ENCODE measurements at places on chromosomes 7 and 10.

DNA sequence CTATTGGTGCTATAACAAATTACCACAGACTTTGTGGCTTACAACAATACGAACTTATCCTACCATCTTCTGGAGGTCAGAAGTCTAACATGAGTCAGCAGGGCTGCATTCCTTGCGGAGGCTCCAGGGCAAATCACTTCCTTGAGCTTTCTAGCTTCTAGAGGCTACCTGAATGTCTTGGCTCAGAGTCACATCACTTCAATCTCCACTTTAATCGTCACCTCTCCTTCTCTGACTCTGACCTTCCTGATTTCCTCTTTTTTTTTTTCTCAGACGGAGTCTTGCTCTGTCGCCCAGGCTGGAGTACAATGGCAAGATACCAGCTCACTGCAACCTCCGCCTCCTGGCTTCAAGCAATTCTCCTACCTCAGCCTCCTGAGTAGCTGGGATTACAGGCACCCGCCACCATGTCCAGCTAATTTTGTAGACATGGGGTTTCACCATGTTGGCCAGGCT lies 44.6 kb upstream of the ANAPC16 start:
- no peak for DNase-seq

DNA sequence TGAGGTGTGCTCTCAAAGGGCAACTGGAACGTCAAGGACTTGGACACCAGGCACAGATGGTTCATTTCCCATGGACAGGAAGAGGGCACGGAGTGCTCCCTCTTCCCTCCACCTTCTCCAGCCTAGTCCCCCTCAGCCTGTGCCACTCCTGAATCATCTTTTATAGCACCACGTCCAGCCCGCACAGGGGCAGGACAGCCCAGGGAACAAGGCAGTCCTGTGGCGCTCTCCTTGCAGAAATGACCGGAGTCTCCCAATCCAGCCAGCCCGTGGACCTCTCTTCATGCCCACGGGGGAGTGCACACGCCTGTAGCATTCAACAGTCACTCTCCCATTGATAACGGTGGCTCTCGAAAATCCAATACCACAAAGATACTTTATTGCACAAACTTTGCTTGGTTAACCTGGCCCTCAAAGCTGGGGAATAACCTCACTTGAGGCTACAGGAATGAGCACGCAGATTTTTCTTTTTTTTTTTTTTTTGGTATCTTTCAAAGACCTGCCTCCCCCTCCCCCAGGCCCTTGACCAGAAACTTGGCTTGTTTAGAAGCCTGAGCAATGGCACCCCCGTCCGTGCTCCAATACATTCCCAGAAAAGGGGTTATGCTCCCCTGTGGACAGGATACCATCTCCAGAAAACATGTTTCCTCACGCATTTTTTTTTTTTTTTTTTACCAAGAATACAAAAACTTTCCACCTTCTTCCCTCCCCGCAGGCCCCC lies 733 bp downstream of the PRKCQ start:
- DNase-seq, result peak; percentile 68

- no peak for DNase-seq
Measured at GRCh38 chr7:128268233-128268632, 27.2 kb downstream of the LEP start.

- DNase-seq, result no peak
Measured at GRCh38 chr10:110310741-110311140, 6.0 kb upstream of the SMNDC1 start.

- no peak for DNase-seq
Measured at GRCh38 chr10:117616179-117616578, 73.6 kb downstream of the EMX2 start.

GRCh38 chr10:22230158-22230833 lies 12.5 kb upstream of the EBLN1 start:
- DNase-seq, result peak; percentile 46

GRCh38 chr7:99728615-99729014 lies 6.4 kb downstream of the CYP3A7 start:
- no peak for DNase-seq

DNA sequence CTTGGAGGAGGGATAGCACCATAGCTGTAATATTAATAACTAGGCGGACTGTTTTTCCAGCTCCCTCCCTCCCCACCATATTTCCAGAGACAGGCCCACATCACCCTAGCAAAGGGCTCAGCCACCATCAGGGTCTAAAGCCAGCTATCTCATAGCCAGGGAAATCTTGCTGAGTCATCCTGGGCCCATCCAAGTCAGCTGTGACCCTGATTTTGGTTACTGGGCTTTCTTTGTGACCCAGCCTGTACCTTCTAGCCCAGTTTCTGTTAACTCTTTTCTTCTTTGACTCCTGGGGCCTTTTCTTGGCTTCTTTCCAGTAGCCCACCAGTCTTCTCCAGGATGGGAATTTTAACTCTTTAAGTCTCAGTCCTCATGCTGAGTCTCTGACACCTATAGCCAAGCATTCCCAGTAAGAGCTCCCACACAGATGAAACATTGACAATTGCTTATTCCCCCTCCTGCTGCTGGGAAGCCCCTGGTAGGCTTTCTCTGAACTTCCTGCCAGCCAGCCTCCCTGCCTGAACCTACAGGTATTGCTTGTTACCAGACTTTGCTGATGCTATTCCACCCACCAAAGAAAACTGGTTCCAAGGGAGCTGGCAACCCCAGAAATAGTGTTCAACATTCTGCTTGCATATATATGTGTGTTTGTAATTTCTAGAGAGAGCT lies 34.8 kb upstream of the ADO start:
- DNase-seq, result no peak

GRCh38 chr7:131578602-131579001 lies 22.2 kb upstream of the PODXL start:
- DNase-seq, result no peak

DNA sequence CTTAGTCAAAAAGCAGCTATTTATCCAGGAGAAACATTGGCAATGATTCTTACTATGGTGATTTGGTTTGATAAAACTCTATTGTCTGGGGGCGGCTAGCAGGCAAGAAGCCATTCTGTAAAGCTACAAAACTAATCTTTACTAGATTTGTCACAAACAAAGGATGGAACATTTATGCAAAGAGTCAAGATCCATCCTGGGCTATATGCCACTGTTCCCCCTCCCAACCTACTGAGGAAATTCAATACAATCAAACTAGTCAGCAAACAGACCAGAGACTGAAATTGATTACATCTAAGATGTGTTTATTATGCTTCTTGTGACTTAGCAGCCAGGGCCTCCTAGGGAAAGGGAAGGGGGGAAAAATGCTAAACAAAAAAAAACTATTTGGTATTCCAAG lies 397.6 kb downstream of the GPAM start:
- no peak for DNase-seq

DNA sequence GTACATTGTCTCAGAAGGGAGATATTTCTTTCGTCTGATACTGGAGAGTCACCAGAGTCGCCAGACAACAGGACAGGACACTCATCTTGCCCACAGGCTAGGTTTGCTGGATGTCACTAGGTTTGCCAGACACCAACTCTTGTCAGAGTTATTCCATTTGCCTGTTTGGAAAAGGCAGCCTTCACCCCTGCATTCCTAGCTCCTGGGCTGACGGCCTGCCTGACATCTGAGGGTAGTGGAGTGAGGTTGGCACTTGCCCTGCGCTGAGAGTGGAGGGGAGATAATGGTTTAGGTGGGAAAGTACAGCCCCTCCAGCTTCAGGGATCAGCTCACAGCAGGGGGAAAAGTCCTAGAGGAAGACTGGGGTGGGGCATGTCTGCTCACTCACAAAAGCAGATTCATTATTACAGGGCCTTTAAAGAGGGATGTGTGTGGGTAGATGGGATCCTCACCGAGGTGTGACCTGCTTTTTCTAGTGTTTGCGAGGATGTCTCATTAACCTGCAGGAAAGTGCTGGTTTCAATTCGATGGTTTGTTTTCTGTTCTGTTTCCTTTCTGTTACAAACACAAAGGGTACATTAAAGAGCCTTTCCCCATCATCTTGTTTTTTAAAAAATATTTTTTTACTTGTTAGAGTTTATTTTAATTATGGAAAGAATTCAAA lies 79.3 kb upstream of the TNS3 start:
- DNase-seq, result no peak

DNA sequence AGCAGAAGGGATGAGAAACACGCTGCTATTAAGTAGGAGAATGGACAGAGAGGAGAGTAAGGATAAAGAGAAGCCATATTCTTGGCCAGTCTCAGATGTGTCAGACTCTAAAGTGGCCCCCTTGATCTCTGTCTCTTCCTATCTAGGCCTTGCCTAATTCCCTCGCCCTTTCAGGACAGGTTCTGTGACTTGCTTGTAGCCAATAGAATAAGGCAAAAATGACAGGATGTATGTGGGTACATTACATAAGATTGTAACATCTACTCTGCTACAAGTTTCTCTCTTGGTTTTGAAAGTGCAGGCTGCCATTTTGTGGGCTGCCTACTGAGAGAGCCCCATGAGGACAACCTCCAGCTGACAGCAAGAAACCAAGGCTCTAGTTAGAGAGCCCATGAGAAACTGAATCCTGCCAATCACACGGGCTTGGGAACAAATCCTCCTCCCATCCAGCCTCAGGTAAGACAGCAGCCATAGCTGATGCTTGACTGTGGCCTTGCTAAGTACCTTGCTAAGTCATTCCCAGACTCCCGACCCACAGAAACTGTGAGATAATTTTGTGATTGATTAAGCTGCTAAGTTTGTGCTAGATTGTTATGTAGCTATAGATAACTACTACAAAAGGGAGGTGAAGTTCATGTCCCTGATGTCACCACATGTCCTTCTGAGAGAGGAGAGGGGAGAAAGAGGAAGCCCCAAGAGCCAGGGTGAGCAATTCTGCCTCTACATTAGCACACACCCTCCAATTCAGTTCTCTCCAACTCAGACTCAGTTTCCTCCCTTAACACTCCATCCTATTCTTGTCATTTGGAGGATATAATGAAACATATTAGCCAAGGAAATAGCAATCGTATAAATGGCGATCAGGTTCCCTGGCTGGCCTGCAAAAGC lies 185.5 kb downstream of the SGMS1 start:
- DNase-seq, result no peak

GRCh38 chr10:20635570-20635969 lies 261.5 kb downstream of the NEBL start:
- no peak for DNase-seq

DNA sequence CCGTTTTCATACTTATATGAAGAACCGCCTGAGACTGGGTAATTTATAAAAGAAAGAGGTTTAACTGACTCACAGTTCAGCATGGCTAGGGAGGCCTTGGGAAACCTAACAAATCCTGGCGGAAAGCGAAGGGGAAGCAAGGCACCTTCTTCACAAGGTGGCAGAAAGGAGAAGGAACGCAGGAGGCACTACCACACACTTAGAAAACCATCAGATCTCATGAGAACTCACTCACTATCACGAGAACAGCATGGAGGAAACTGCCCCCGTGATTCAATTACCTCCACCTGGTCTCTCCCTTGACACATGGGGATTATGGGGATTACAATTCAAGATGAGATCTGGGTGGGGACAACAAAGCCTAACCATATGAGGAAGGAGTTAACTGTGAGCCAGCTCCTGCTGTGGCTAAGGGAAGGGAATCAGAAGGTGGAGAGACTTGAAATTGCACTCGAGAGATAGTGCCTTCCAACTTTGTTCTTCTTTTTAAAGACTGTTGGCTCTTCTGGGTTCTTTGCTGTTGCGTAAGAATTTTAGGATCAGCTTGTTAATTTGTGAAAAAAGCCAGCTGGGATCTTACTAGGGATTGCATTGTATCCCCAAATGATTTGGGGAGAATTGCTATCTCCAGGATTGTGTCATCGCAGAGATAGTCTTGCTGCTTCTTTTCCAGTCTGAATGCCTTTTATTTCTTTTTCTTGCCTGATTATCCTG lies 21.0 kb downstream of the OPTN start:
- DNase-seq, result no peak

- no peak for DNase-seq
Measured at GRCh38 chr7:97007583-97007861, 2.2 kb downstream of the DLX6 start.

DNA sequence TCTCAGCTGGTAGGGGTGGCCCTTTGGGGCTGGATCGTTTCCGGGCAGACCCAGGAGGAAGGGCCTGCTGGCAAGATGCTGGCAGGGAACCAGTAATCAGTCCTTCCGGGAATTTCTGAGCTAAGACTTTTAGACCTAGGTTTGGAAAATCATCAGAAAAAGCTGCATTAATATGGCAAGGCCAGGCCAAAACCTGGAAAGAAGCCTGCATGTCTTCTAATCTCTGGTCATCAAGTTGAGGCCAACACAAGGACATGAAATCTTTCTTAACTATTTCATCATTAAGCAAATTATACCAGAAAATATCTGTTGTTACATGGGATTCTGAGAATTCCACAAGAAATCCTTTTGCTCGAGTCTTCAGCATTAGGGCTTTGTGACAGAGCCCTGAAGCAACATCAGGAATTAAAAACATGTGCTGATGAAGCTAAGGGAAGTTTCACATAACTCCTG lies 19.9 kb downstream of the CPA1 start:
- DNase-seq, result no peak

DNA sequence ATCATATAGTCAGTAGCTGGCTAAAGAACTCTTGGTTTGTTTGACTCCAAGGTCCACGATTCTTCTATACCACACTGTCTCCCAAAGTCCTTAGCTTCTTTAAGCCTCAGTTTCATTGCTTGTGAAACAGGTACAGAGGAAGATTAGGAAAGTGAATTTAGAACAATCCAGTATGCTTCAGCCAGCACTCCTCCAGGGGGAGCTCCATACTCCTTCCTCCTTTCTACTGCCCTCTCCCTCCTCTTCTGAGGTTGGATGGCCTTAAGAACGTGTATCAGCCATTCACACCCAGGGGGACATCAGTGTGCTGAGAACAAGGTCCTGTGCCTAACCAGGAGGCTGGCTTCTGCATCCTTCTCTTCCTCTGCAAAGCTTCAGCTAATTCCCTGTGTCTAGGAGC lies 54.8 kb upstream of the CALD1 start:
- DNase-seq, result peak; percentile 21

DNA sequence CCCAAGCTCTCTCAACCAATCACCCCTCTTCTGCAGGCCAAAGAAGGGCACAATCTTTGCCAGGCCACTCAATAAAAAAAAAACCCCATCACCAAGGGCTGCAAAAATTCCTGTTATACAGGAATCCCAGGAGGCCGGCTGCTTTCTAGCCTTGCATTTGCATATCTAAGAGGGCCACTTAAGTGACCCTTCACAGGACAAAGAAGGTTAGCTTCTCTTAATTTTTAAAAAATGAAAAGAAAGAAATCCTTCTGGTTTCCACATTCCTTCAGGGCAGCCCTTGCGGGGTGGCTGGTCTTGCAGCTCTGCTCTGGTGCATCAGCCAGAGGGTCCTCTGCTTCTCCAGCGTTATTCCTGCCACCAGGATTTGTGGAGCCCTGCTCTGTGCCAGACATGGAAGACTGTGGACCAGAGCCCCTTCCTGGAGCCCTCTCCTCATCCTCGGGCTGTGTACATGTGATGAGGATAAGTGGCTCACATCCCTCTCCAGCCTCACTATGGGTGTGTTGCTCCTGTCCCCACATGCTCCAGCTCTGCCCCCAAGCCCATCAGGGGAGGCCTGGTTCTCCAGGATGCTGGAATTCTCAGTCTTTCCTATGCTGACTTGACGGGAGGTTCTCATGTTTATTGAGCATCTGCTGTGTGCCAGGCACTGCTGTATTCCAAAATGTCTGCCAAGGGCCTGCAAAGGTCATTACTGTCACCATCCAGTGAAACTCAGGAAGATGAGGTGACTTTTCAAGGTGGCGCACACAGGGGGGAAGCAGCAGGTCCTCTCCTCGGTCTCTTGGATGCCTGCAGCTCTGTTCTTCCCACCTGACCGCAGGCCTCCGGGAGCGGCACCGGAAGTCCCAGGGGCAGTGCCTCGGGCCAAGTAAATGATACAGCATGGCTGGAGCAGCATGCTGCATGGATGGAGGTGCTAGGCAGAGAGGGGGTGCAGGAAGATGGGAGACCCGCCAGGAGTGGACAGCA lies 67.7 kb downstream of the ARHGAP22 start:
- DNase-seq, result no peak
